ENCODE measurements at places on chromosomes 3 and 15.

- DNase-seq: no peak
Measured at GRCh38 chr3:45676325-45677032, 12.7 kb upstream of the SACM1L start.

- DNase-seq: no peak
Measured at GRCh38 chr3:72418856-72419255, 429.4 kb downstream of the SHQ1 start.

GRCh38 chr15:87736401-87736800 lies 520.1 kb downstream of the NTRK3 start:
- no peak for DNase-seq

GRCh38 chr3:97958796-97959195 lies 13.4 kb downstream of the RIOX2 start:
- no peak for DNase-seq

DNA sequence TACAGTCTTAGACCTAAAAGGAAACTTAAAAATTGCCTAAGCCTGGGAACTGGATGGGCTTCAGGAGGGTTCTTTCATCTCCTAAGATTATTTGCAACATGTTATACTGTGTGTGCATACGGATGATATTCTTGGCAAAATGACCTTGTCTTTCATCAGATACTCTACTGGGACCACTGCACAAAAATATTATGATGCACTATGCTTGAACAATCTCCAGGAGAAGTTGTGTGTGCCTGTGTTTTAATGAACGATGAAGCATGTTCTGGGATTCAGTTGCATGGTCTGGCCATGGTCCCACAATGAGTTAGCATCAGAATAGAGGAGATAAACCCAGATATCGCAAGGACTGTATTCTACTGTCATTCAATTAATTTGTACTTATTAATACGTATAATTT lies 68.7 kb downstream of the GAP43 start:
- no peak for DNase-seq

GRCh38 chr15:64067564-64068030 lies 21.3 kb upstream of the DAPK2 start:
- peak; percentile 41 for DNase-seq

Data from NCI-H526 (cell line).